ENCODE measurements at places on chromosomes 13 and 19.

DNA sequence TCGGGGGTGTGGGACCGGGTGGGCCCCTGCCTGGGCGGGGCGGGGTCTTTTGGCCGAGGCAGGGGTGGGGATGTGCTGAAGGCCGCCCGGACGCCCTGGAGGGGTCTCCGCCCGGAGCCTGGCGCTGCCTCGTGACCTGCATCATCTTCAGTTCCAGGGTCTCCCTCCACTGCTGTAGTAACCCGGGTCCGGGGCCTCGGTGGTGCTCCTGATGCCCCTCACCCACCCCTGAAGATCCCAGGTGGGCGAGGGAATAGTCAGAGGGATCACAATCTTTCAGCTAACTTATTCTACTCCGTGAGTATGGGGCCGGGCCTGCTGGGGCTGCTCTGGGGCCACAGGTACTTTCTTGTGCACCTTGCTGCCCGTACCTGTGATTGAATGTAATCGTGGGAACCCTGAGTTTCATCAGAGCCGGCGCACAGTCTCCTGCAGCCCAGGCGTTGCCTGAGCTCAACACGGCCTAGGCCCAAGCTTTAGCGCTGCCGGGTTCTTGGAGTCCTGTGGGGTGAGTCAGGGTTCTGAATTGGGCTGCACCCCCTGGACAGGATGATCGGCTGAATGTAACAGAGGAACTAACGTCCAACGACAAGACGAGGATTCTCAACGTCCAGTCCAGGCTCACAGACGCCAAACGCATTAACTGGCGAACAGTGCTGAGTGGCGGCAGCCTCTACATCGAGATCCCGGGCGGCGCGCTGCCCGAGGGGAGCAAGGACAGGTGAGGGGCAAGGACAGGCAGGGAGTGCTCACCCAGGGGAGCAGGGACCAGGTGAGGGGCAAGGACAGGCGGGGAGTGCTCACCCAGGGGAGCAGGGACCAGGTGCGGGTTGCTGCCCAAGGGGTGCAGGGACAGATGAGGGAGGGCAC, 10.5 kb downstream of the PEAK3 start:
- peak; percentile 67 for DNase-seq

- no peak for DNase-seq
Observed at GRCh38 chr13:107681600-107681999, 533.7 kb downstream of the LIG4 start.

- no peak for DNase-seq
Observed at GRCh38 chr19:58409010-58409790, 751 bp downstream of the ZNF584 start.

- no peak for DNase-seq
Observed at GRCh38 chr13:43388282-43389034, 365.1 kb downstream of the DNAJC15 start.

DNA sequence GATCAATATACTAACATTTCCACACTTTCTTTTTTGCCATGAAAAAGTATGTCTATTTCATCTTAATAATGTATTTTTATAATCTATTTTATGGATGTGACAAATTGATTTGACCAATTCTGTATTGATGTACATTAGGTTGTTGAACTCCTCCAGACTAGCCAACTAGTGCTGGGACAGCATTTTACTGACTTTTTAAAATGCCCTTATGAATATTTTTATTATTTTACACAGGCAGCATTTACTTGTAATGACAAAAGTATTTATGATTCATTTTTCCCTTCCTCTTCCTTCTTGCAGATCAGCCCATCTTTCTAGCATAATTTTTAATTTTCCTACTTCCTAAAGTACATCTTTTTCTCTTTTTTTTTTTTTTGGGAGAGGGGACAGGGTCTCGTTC, 918 bp upstream of the FUZ start:
- DNase-seq, result no peak

DNA sequence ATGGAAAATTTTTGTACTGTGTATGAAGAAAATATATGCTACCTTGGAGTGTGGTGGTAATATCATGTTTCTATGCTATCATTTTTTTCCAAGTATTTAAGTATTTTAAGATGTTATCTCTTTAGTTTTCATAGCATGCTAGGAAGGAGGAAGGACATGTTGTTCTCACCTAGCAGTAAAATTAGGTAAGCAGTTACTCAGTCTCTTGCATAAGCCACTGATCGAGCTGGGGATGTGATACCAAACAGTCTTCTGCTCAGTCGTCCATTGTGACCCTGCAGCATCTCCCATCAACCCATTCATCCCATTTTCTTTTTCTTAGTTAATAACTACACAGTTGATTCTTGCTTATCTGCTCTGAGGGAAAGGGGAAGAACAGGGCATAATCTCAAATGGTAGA, 130.6 kb downstream of the KLF5 start:
- no peak for DNase-seq

GRCh38 chr19:1675633-1676350, 23.4 kb upstream of the TCF3 start:
- no peak for DNase-seq

- no peak for DNase-seq
Observed at GRCh38 chr19:38544569-38545315, 73.0 kb downstream of the MAP4K1 start.

DNA sequence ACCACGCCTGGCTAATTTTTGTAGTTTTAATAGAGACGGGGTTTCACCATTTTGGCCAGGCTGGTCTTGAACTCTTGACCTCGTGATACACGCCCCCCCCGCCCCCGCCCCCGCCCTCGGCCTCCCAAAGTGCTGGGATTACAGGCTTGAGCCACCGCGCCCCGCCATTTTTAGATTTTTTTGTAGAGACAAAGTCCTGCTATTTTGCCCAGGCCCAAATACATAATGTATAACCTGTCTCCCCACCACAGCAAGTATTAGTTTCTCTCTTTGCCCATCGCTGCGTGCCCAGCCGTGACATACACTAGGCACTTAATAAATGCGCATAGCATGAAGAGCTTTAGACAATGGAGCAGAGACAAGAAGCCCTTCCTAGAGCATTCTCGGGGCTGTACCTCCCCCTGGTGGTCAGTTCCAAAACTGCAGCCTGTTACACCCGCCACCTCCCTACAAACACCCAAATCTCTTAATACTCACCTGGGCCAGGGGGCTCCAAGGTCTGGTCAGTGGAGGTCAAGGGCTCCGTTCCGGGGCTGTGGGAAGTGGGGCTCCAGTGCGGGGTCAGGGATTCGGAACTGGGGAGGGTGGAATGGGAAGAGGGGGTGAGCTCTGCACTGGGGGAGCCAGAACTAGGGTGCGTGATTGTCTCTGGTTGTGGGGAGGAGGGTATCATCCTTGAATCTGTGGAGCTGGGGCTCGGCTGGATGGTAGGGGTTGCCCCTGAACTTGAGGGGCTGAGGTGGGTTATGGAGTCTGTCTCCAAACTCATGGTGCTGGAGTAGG, 22.5 kb downstream of the IQCN start:
- peak; percentile 33 for DNase-seq

- no peak for DNase-seq
Observed at GRCh38 chr19:44341794-44342193, 14.7 kb downstream of the ZNF112 start.

DNA sequence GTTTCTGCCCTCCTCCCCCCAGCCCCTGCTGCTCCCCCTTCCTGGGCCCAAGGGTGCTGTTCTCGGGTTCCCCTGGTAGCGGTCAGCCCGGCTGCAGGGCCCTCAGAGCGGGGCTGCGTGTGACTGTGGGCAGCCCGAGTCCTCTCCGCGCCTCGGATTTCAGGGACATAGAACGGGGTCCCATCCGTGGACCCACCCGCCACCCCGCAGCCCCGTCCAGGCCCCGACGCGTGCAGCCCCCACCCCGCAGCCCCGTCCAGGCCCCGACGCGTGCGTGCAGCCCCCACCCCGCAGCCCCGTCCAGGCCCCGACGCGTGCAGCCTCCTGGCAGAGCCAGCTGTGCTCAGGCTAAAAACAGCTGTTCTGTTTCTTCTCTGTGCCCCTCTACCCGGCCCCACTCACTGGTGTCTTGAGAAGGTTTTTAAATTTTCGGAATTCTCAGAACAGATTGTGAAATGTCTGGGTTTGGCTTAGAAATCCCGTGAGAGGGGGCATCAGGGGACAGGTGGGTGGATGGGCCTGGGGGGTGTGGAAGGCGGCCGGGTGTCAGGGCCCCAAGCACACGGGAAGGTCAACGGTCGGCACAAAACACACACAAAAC, 5.5 kb upstream of the PRTN3 start:
- no peak for DNase-seq

GRCh38 chr19:42132030-42132628, at the start of gene POU2F2:
Gene POU2F2 (minus strand): TSS chr19:42132446. CDS start chr19:42132411, 35 bp downstream.
- DNase-seq, result no peak

DNA sequence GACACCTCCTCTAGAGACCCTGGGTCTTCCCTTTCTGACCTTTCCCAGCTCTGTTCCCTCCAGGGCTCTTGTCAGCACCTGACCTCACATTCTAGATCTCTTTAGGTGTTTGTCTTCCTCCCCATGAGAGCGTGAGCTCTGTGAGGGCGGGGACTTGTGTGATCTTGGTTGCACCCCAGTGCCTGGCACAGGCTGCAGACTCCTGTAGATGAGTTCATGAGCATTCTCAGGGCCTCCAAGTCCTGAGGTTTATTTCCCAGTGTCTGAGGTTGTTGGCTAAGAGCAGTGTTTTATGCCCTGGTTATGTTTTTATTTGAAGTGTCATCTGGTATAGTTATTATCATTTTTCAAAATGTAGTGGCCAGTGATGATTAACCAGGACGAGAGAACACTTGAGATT, 596 bp downstream of the CEACAM4 start:
- DNase-seq, result no peak

GRCh38 chr19:23283925-23284324, 33.7 kb upstream of the ZNF724 start:
- peak; percentile 4 for DNase-seq

- DNase-seq, result peak; percentile 8
Observed at GRCh38 chr13:25085125-25085742, 10.7 kb upstream of the PABPC3 start.

DNA sequence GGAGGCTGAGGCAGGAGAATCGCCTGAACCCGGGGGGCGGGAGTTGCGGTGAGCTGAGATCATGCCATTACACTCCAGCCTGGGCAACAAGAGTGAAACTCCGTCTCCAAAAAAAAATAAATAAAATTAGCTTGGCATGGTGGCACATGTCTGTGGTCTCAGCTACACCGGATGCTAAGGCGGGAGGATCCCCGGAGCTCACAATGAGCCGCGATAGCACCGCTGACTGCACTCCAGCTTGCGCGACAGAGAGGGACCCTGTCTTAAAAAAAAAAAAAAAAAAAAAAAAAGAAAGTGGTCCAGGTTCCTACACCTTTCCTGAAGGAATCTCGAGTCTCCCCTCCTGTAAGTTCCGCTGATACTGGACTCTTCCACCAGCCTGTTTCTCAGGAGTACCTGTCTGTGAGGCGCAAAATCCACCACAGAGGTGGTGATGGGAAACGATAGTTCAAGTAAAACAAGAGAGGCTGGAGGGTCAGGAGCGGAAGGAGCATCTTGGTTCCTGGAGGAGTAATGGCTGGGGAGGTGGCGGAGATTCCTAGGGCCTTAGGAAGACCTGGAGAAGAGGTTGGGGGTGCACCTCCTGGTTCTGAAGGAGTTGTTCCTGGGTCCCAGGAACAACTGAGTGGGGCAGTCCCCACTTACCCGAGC, 471 bp downstream of the FUT1 start:
- DNase-seq, result no peak

GRCh38 chr19:18520848-18521691, 800 bp downstream of the ELL start:
- DNase-seq, result no peak

DNA sequence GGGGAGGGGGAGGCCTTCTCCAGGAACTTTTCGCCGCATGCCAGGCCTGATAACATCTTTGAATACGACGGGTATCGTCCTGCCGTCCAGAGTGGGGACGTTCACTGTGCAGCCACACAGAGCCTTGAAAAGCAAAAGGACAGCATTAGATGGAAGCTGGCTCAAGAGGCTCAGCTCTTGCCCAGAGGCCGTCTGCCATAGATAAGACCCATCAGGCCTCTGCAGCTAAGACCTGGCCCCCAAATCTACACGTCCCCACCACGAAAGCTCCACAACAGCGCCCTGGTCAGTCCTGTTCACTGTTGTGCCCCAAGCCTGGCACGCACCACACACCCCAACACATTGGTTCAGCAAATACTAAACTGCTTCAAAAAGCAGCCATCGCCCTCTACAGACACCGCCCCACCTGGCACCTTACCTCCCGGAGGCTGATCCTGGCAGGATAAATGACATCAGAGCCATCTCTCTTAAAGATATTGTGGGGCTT, 2.1 kb downstream of the DNAJB1 start:
- DNase-seq, result no peak

GRCh38 chr19:2578901-2579677, 103.2 kb downstream of the GADD45B start:
- DNase-seq, result peak; percentile 82

DNA sequence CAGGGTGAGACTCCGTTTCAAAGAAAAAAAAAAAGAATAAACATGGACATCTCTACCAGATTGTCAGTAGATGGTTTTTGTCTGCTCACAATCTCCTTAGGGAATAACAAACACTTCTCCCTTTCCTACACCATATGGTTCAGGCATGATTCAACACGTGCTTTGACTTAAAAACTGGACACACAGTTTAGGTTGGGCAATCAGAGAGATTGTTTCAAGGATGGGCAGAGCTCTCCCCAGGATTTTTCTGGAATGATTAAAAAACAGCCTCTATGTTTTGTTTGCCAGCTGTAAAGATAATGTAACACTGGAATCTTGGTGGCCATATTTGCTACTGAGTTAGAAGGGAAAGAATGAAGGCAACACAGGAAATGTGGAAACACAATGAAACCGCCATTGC, 150.1 kb upstream of the TSC22D1 start:
- peak; percentile 94 for DNase-seq

DNA sequence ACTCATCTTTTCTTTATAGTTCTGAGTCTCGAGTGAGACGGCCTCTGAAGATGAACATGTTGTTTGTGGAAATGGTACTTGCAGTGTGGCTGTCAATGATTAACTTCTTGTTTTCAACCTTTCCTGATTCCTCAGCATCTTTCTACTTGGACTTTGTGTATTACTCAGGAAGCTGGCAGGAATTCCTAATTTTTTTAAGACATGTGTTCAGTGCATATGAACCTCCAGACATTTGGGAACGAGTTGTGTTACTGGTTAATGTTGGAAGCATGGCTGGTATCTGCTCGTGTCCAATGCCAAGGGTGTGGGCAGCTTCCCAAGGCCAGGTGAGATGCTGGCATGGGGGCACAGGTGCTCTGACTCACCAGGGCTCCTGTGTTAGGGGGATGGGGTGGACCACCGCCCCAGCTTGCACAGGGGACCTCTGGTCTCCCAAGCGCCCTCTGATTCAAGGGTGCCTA, 61.1 kb upstream of the MCF2L start:
- no peak for DNase-seq

GRCh38 chr13:27977476-27978300, 8.6 kb upstream of the CDX2 start:
- no peak for DNase-seq

DNA sequence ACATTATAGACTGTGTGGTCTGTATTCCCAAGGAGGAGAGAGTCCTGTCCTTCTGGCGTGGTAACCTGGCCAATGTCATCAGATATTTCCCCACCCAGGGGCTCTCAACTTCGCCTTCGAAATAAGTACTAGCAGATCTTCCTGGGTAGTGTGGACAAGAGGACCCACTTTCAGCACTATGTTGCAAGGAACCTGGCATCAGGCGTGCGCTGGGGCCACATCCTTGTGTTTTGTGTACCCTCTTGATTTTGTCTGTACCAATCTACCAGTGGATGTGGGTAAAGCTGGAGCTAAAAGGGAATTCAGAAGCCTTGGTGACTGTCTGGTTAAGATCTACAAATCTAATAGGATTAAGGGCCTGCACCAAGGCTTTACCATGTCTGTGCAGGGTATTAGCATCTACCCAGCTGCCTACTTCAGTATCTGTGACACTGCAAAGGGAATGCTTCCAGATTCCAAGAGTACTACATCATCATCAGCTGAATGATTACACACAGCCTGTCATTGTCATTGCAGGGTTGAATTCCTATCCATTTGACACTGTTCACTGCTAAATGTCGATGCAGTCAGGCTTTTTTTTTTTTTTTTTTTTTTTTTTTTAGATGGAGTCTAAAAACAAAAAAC, 148.0 kb downstream of the PRR20E start:
- DNase-seq, result no peak
